Endothelial cell (in vitro differentiated cells): ENCODE measurements at places on chromosomes 12 and 14.

DNA sequence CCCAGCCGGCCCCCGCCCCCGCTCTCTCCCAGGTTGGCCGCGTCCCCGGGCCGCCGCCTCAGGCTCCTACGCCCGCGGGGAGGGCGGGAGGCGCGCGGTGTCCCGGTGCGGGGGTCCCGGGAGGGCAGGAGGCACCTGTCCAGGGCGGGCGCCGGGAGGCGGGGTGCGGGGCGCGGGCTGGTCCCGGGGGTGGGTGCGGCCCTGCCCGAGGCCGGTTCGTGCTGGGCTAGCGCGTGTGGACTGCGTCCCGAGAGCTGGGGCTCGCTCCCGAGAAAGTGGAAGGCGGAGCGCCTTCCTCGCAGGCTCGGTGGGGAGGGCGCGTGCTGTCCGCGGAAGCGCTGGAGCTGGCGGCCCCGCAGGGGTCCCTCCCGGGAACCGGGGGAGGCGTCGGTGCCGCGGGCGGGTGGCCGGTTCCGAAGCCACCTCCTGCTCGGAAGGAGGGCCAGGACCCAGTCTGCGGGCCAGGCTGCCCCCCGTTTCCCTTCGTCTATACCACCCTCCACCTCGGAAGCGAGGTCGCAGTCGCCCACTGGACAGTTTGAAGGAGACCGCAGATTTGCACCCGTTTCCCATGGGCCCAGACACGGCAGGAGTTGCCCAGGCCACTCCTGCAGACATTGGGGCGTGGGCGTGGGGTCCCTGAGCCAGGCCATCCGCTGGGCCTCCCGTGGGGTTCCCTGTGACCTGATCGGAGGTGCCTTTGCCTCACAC lies 636 bp downstream of the ZFYVE21 start:
- peak; percentile 38 for DNase-seq
- H3K4me3 ChIP-seq, result peak overlapping the region; percentile 91
- H3K27ac ChIP-seq, result no peak overlapping the region

- peaks cover 3% of the 10 kb centered on the region for H3K36me3 ChIP-seq
- no peak overlapping the region for H3K27ac ChIP-seq
- peaks cover 1% of the 10 kb centered on the region for H3K27me3 ChIP-seq
- no peak overlapping the region for H3K4me3 ChIP-seq
- peaks cover 16% of the 10 kb centered on the region for H3K4me1 ChIP-seq
Observed at GRCh38 chr14:59377491-59377890, 87.7 kb downstream of the GPR135 start.

DNA sequence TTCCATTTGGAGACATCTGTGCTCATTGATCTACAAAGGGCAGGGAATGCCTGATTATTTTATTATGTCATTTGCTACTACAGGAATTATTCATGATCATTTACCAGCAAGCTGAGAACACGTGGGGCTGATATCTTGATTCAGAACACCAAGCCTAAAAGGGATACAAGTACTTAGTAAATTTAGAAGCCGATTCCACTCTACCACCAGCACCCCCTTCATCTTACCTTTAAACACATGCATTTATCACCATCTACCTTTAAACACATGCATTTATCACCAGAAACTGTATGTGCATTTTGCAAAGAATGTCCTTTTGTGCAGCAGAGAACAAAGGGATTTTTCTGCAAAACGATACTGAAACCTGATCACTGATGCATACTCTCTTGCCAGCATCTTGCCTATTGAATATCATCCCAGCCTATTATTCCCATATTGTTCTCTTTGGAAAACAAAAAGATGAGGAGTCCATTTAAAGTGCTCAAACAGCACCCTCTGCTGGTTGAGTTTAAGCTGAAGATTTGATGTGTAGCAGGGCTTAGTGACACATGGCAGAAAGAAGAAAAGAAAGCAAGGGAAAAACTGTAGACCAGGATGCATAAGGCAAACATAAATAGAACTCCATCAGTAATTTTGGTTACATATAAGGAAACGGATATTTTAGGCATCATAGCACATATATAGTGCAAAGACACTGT lies 132.6 kb upstream of the PLEKHG7 start:
- H3K4me3 ChIP-seq, result no peak overlapping the region
- peak; percentile 63 for DNase-seq
- no peak overlapping the region for H3K27ac ChIP-seq
- no peaks in the 10 kb centered on the region for H3K36me3 ChIP-seq

DNA sequence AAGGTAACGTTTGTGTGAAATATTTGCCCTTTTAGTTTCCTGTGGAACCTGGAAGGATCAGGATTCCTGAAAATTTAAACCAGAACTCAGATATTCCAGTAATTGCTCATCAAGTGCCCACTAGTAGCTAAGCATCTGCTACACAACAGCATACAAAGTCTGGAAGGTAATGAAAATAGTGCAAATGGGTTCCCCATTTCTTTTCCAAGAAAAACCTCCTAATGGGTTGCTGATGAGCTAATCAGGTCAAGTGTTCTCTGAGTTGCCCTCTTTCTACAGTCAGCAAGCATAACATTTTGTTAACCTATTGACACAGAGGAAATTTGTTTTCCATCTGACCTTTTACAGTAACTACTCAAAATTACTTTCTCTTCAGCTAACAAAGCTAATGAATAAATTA lies 83.6 kb upstream of the PMCH start:
- no peak overlapping the region for H3K4me3 ChIP-seq
- no peak overlapping the region for H3K27ac ChIP-seq
- no peak for DNase-seq
- H3K4me1 ChIP-seq, result no peaks in the 10 kb centered on the region
- no peaks in the 10 kb centered on the region for H3K27me3 ChIP-seq
- H3K36me3 ChIP-seq, result no peaks in the 10 kb centered on the region
